Lung (tissue), 17 donors: ENCODE measurements at places on chromosomes 2 and 18. TPM values are rescaled to one million over a fixed set of nuclear protein-coding genes. Genes with fewer than 3 reads are reported as not detected.
A peak's percentile ranks its signal among the peaks of the same experiment; 100 is the strongest.

DNA sequence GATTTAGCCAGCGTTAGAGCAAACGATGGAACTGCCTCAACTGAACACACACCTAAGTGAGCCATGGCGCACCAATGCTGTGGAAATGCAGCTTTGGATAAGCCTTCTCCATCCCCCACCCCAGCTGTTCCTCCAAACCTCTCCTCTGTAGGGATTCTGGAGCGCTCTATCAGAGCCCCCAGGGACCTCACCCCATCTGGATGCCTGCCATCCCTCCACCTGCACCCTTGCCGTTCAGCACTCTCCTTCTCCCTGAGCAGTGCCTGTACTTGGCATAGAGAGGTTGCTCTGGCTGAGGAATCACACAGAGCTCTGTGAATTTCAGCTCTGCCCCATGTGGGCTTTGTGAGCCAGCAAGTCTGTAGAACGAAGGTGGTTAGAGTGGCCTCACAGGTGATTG is 42.8 kb upstream of the INHBB start:
- H3K36me3 ChIP-seq = peaks cover 13% of the 10 kb centered on the region
- no peak overlapping the region for H3K27ac ChIP-seq
- no peaks in the 10 kb centered on the region for H3K27me3 ChIP-seq
- no peaks in the 10 kb centered on the region for H3K4me1 ChIP-seq
- DNase-seq = no peak

Gene GALNT5
- total RNA-seq = 35.9 TPM

- H3K4me3 ChIP-seq = no peak overlapping the region
- no peaks in the 10 kb centered on the region for H3K27me3 ChIP-seq
- H3K36me3 ChIP-seq = peaks cover 28% of the 10 kb centered on the region
- H3K27ac ChIP-seq = no peak overlapping the region
Measured at GRCh38 chr2:11774600-11774999, 28.2 kb downstream of the LPIN1 start.

Gene RPRM
- total RNA-seq = 1.5 TPM

GRCh38 chr2:239236043-239236807 is 164.6 kb downstream of the HDAC4 start:
- H3K36me3 ChIP-seq = no peaks in the 10 kb centered on the region
- H3K27me3 ChIP-seq = no peaks in the 10 kb centered on the region
- H3K27ac ChIP-seq = no peak overlapping the region
- H3K4me3 ChIP-seq = no peak overlapping the region
- H3K4me1 ChIP-seq = peaks cover 5% of the 10 kb centered on the region
- no peak for DNase-seq

GRCh38 chr2:237752761-237753165 is 45.8 kb upstream of the RBM44 start:
- H3K27ac ChIP-seq = no peak overlapping the region
- H3K27me3 ChIP-seq = no peaks in the 10 kb centered on the region
- no peaks in the 10 kb centered on the region for H3K4me1 ChIP-seq
- DNase-seq = no peak
- peaks cover 49% of the 10 kb centered on the region for H3K36me3 ChIP-seq

GRCh38 chr2:98465456-98466226 is 21.0 kb downstream of the INPP4A start:
- peaks cover 40% of the 10 kb centered on the region for H3K4me1 ChIP-seq
- H3K27ac ChIP-seq = peak overlapping the region; percentile 24
- DNase-seq = peak; percentile 85
- H3K36me3 ChIP-seq = no peaks in the 10 kb centered on the region

DNA sequence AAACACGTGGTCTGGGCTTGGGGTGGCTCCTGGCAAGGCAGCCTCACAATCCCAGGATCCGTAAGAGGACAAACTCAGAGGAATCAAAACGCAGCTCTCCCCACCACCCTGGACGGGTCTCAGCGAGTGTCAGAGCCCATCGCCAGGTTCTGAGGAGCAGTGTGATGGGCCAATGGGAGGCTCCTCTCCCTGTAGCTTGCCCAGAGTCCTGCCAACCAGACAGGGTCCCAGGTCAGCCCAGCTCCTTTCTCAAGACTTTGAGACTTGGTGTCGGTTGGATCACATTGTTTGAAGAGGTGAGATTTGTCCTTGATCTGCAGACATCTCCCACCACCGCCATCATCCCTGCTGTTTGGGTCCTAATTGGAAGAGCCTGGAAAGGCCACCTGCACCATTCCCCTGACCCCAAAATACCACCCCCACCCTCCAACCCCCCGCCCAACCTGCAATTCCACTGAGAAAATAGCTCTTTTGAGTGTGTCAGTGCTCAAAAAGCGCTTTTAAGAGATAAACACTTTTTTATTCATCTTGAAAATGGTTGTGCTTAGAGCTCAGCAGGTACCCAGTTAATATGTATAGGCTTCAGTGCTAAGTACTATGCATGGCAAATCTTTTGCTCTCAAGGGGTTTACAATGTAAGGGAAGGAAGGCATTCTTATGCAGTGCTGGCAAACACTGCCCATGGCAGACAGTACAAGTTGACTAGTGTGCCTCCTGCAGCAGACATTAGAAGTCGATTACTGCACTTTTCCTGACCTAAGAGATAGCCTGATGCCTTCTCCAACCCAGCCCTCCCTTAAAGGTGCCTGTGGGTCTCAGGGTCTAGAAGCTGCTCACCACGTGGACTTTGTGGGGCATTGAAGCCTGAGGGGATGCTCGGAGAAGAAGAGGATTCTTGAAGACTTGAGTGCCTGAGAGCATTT is 50.6 kb downstream of the GLI2 start:
- peaks cover 2% of the 10 kb centered on the region for H3K27me3 ChIP-seq
- no peak for DNase-seq
- peaks cover 10% of the 10 kb centered on the region for H3K4me1 ChIP-seq
- H3K36me3 ChIP-seq = no peaks in the 10 kb centered on the region
- no peak overlapping the region for H3K4me3 ChIP-seq

- no peak overlapping the region for H3K4me3 ChIP-seq
- H3K4me1 ChIP-seq = no peaks in the 10 kb centered on the region
Measured at GRCh38 chr2:144211826-144212225, 308.1 kb downstream of the ZEB2 start.

GRCh38 chr2:101803945-101804696 is 106.6 kb downstream of the MAP4K4 start:
- H3K27ac ChIP-seq = no peak overlapping the region
- no peak for DNase-seq
- peaks cover 12% of the 10 kb centered on the region for H3K4me1 ChIP-seq
- no peaks in the 10 kb centered on the region for H3K27me3 ChIP-seq
- no peaks in the 10 kb centered on the region for H3K36me3 ChIP-seq

- no peak for DNase-seq
- no peaks in the 10 kb centered on the region for H3K36me3 ChIP-seq
- no peaks in the 10 kb centered on the region for H3K4me1 ChIP-seq
- H3K27me3 ChIP-seq = no peaks in the 10 kb centered on the region
- no peak overlapping the region for H3K27ac ChIP-seq
- no peak overlapping the region for H3K4me3 ChIP-seq
Measured at GRCh38 chr2:150274108-150274507, 213.4 kb downstream of the RND3 start.

GRCh38 chr2:60294901-60295635 is 258.4 kb downstream of the BCL11A start:
- H3K36me3 ChIP-seq = no peaks in the 10 kb centered on the region
- H3K4me1 ChIP-seq = no peaks in the 10 kb centered on the region
- DNase-seq = peak; percentile 25
- H3K4me3 ChIP-seq = no peak overlapping the region

Gene ZNF521
- total RNA-seq = 48.8 TPM

GRCh38 chr2:194455358-194455757 is 1201.7 kb upstream of the SLC39A10 start:
- no peak overlapping the region for H3K27ac ChIP-seq
- H3K27me3 ChIP-seq = no peaks in the 10 kb centered on the region
- DNase-seq = no peak
- no peak overlapping the region for H3K4me3 ChIP-seq
- H3K36me3 ChIP-seq = no peaks in the 10 kb centered on the region

- peaks cover 2% of the 10 kb centered on the region for H3K36me3 ChIP-seq
- no peak overlapping the region for H3K4me3 ChIP-seq
- H3K27ac ChIP-seq = no peak overlapping the region
- no peaks in the 10 kb centered on the region for H3K27me3 ChIP-seq
- no peak for DNase-seq
Measured at GRCh38 chr2:148298196-148298595, 277.3 kb downstream of the MBD5 start.

DNA sequence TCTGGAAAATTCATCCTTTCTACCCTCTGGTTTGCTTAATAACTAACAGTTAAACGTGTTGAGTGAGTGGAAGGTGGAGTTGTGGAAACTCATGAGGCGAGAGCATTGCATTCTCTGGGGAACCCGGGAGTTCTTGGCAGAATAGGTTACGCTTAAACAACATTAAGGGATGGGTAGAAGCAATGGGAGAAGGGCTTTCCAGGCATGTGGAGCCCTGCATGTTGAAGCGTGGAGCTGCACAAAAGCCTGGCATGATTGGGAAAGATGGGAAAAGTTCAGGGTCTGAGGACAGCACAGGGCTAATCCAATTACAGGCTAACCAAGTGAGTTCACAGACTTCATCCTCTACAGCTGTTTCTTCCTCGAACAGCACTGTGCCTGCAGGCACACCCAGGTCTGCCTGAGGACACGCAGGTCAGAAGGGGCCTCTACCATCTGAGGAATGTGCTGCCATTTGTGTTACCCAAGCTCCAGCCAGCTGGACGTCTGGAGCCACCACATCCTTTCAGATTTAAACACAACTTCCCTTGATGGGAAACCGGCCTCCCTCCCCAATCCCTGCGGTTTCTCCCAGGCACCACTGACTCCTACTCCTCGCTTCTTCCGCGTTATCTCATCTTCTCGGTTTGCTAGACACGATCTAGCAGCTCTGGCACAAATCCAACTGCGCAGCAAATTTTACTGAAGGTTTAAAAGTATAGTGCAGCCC is 164.2 kb downstream of the ANTXR1 start:
- peaks cover 47% of the 10 kb centered on the region for H3K4me1 ChIP-seq
- H3K36me3 ChIP-seq = peaks cover 10% of the 10 kb centered on the region
- peak overlapping the region; percentile 93 for H3K27ac ChIP-seq
- H3K4me3 ChIP-seq = no peak overlapping the region
- H3K27me3 ChIP-seq = no peaks in the 10 kb centered on the region

- peaks cover 7% of the 10 kb centered on the region for H3K36me3 ChIP-seq
- no peaks in the 10 kb centered on the region for H3K27me3 ChIP-seq
- H3K4me1 ChIP-seq = no peaks in the 10 kb centered on the region
- H3K4me3 ChIP-seq = no peak overlapping the region
- DNase-seq = no peak
Measured at GRCh38 chr2:120833127-120833675, 97.5 kb downstream of the GLI2 start.

GRCh38 chr2:29881089-29881730 is 40.2 kb downstream of the ALK start:
- H3K27me3 ChIP-seq = no peaks in the 10 kb centered on the region
- no peaks in the 10 kb centered on the region for H3K4me1 ChIP-seq
- H3K36me3 ChIP-seq = no peaks in the 10 kb centered on the region
- DNase-seq = no peak
- no peak overlapping the region for H3K27ac ChIP-seq

Gene UGT1A5
- total RNA-seq = 0.34 TPM

DNA sequence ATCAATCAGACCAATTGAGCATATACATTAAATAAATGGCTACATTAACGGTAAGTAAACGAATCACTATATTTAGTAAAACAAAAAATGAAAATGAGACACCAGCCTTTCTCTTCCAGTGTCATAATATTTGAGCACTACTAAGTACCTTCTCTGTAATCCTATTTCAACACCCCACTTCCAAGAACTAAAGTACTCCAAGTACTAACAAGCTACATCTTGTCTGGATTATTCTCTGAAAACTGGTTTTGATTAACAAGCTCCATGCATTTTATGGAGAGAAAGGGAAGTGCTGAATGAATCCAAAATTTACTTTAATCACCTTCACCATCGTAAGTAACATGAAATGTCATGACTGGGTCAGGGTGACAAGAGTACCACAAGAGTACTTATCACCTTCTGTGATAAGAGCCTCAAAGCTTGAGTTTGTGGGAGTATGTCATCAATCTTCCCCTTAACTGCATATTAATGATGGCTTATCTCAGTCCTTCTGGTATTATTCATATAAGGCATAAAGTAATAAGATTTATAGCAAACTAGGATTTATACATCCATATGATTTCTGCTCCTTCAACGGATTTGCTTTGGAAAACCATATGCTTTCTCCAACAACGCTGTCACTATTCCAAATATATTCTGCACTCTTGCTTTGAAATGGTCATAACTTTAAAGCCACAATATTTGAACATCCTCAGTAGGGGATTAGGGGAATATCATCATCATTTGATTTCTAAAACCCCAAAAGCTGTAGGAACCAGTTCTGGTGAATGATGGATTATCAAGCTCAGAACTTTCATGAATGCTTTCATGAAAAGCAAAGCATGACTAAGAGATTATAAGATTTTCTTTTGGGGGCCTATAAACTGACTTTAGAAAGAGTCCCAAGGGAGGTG is 127.0 kb downstream of the ANTXR1 start:
- no peak overlapping the region for H3K27ac ChIP-seq
- no peaks in the 10 kb centered on the region for H3K27me3 ChIP-seq
- H3K4me3 ChIP-seq = no peak overlapping the region
- no peaks in the 10 kb centered on the region for H3K4me1 ChIP-seq

GRCh38 chr2:175855236-175855635 is 146.8 kb downstream of the LNPK start:
- no peak for DNase-seq
- no peaks in the 10 kb centered on the region for H3K27me3 ChIP-seq
- H3K4me3 ChIP-seq = no peak overlapping the region
- peaks cover 8% of the 10 kb centered on the region for H3K4me1 ChIP-seq
- peak overlapping the region; percentile 4 for H3K27ac ChIP-seq
- H3K36me3 ChIP-seq = no peaks in the 10 kb centered on the region

Gene SELENOI
- total RNA-seq = 36.6 TPM

- peaks cover 17% of the 10 kb centered on the region for H3K4me1 ChIP-seq
- no peaks in the 10 kb centered on the region for H3K36me3 ChIP-seq
- H3K27me3 ChIP-seq = no peaks in the 10 kb centered on the region
- no peak for DNase-seq
Measured at GRCh38 chr18:3875961-3876360, 426.0 kb downstream of the TGIF1 start.

Gene BCL11A
- total RNA-seq = 7.6 TPM

- H3K27ac ChIP-seq = no peak overlapping the region
- no peaks in the 10 kb centered on the region for H3K27me3 ChIP-seq
- DNase-seq = no peak
- no peak overlapping the region for H3K4me3 ChIP-seq
- no peaks in the 10 kb centered on the region for H3K36me3 ChIP-seq
Measured at GRCh38 chr2:15269043-15269442, 292.1 kb downstream of the NBAS start.

Gene ADCYAP1
- 0.48 TPM for total RNA-seq

GRCh38 chr2:233084488-233084887 is 24.3 kb downstream of the INPP5D start:
- H3K4me1 ChIP-seq = no peaks in the 10 kb centered on the region
- peak overlapping the region; percentile 68 for H3K27ac ChIP-seq
- H3K36me3 ChIP-seq = no peaks in the 10 kb centered on the region
- H3K4me3 ChIP-seq = no peak overlapping the region
- DNase-seq = peak; percentile 75

DNA sequence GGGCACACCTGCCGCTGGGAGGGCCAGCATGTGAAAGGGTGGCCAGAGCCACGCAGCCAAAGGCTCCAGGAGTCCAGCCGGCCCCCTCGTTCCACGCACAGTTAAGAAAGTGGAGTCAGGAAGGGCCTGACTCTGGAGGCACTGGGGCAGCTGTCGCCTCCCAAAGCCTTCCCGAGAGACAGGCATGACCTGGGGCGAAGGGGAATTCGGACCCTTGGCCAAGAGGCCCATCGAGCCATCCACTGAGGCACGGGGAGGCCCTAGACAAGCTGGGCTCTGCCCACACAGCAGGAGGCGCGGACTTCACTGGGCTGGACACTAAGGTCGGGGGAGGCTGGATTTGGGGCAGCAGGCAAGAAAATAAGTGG is 38.5 kb upstream of the SNED1 start:
- no peak for DNase-seq
- H3K36me3 ChIP-seq = no peaks in the 10 kb centered on the region
- peaks cover 42% of the 10 kb centered on the region for H3K4me1 ChIP-seq
